BJ (cell line): ENCODE measurements at places on chromosomes 4 and X. TPM values are rescaled to one million over a fixed set of nuclear protein-coding genes. Genes with fewer than 3 reads are reported as not detected.

DNA sequence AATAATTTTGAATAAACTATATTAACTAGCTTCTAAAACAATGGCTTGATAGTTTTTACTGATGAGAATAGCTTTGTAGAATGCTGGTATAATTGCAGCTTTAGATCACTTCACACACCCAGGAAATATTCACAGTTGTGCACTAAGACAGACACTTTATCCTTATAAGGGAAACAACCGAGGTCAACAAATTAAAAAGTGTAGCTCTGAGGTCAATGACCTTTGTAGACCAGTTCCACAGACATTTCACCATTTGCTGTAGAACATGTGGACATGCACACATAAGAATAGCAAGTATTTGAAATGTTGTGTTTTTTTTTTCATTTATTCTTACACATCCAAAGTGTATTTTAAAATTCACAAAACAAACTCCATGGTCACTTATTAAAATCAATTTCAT lies 76.0 kb upstream of the MCF2 start:
- DNase-seq = no peak

Gene NUP62CL
- not detected in 2 replicates for polyA plus RNA-seq

Gene TASL
- not detected in 2 replicates for polyA plus RNA-seq

- no peak for DNase-seq
Measured at GRCh38 chr4:150680651-150681050, 98.7 kb downstream of the MAB21L2 start.

Gene PASD1
- polyA plus RNA-seq = not detected in 2 replicates

Gene CXCL3
- polyA plus RNA-seq = 0.18 and 0.47 TPM in 2 replicates

DNA sequence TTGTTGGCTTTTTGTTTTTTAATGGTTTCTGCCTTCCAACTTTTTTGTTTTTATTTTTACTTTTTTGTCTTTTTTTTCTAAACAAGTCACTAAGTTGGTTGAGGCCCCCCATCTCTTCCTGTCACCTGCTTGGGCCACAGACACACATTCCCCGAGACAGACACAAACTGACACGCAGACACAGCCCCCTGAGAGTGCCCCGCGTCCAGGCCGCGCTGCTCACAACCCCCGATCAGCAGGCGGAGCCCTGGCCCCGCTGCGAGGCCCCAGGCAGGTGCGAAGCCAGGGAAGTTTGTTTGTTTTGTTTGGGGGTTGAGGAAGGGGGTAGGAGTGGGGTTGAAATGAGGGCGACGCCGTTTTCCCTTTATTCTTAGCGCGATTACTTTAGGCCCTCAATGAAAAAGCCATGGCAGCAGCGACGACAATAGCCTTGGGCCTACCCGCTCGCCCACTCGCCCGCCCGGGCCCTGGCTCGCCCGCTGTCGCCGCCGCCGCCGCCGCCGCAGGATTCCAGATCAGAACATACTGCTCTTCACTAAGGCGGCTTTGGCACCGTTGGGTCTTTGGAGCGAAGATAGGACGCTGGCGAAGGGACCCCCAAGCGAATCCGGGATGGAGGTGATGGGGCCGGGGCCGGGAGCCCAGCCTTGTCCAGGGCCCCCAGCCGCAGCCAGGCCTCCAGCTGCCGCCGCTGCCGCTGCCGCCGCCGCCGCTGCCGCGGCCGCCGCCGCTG lies 3.1 kb downstream of the PHOX2B start:
- no peak for DNase-seq

Gene MAGED4B
- polyA plus RNA-seq = 26.9 and 44.9 TPM in 2 replicates

DNA sequence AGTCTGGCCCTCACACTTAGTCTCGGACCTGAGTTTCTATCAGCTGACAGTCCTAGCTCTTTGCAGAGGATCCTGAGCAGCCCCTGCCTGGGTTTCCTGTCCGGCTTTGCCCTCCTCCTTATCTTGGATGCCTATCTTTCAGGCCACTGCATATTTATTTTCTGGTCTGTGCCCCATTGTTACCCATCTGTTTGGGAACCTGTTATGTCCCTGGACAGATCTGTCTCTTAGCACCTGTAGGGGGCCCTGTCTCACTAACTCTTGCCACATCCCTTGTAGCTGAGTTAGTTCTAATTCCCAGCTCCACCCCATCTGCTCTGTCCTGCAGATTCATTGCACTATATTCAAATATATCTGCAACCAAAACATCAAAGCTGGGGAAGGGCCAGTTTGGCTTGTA lies 514.9 kb upstream of the LCORL start:
- no peak for DNase-seq

Gene SPATA4
- 0.07 and 0.17 TPM in 2 replicates for polyA plus RNA-seq

- no peak for DNase-seq
Measured at GRCh38 chr4:139015948-139016471, 429 bp downstream of the NOCT start.

DNA sequence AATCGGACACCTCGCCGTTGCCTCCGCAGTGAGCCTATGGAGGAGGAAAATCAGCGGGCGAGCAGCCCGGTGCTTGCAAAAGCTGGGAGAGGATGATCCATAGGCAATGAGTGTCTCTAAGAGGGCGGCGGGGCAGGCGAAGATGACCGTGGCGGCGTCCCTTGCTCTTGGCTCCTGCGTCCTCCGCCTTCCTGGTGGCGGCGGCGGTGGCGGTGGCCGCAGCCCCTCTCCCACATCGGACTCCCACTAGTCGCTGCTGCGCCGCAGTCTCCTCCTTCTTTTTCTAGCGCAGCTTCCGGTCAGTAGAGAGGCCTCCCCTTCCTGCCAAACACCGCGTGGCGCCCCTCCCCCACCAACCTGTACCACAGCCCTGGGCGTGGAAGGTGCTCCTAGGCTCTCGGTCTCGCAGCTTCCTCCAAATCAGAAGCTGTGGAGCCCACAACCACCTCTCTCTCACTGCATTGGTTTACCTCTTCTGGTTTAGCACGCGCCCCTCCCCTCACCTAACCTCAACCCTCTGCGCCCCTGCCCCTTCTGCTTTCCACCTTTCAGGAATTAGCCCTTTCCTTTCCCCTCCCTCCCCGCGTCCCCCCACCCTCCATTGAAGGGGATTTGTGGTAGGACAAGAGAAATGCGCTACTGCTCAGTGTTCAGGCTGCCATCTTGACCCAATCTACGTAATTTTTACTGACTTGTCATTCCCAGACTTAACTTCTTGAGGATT lies at the start of gene SPIN3:
Gene SPIN3 (minus strand): TSS at position 271 of the 724 bp plus-strand sequence. CDS start 594 bp downstream, outside the sequence.
- DNase-seq = peak; percentile 9
